Iris pigment epithelial cell (primary cell): ENCODE measurements at places on chromosomes 6 and 20.
A peak's percentile ranks its signal among the peaks of the same experiment; 100 is the strongest.

DNA sequence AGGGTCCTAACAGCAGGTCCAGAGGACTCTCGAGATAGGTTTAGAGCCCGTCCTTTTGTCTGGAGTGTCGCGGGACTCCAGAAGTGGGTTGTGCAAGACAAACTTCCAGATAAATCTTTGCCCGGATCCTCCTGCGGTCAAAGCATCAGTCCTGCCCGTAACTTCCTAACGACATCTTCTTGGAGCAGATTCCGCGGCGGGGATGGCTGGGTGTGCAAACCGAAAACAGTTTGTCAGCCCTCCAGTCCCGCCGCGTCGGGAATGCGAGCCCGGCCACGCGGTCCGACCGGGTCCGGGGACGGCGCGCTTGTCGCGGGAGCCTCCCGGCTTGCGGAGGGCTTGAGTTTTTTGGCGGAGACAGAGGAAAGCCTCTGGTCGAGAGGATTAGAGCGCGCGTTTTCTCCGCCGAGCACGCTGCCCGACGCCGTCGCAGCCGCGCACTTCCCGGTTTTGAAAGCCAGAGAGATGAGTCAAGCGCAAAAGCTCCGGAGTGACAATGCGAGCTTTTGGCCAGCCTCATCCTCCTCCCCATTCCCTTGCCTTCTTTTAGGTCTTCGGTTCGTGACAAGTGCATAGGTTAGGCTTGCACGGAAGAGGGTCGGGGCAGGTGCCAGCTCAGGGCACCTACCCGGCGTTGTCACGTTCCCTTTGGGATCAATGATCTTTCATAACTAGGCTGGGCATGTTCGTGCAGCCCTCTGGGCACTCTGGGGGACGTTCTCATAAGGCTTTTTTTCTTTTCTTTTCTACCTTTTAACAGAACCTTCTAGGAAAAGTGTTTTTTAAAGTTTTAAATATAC lies 91.3 kb upstream of the PRDM1 start:
- peak; percentile 56 for DNase-seq

GRCh38 chr6:107110200-107110599 lies 5.1 kb downstream of the BEND3 start:
- DNase-seq, result peak; percentile 83

- no peak for DNase-seq
These were observed 411 bp downstream of the DSN1 start for GRCh38 chr20:36773107-36773596.

DNA sequence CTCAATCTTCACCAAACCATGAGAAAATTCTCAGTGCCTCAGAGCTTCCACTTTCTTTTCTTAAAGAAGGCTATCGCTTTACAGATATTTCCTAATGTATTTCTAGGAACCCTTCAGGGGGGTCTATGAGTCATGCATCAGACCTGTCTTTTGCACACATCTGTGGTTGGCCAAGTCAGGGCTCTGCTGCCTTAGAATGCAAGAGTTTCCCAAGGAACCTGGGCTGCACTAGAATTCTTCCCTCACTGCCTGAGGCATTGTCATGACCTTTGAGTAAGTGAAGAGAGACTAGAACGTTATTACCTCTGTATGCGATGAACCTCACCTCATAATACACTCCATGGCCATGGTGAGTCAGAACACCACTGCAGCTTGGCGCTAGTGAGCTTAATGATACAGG lies 365.0 kb upstream of the ID4 start:
- DNase-seq, result peak; percentile 98

- no peak for DNase-seq
These were observed 58.3 kb downstream of the DACT2 start for GRCh38 chr6:168261234-168261633.

DNA sequence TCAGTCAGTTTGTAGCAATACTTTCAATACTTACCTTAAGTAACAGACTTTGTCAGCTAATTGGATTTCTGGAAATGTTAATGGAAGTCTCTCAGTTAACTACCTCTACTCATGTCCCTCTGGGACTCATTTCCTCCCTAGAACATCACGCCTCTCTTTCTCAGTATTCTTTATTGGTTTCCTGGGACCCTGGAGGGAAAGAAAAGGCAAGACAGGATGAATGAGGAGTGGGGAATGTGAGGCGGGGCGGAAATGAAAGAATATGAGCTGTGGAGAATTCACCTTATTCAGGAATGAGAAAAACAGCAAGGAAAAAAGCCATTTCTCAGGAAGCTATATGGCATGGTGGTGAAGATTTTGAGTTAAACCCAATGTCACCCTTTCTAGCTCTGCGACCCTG lies 62.7 kb downstream of the ANKS1A start:
- DNase-seq, result no peak

DNA sequence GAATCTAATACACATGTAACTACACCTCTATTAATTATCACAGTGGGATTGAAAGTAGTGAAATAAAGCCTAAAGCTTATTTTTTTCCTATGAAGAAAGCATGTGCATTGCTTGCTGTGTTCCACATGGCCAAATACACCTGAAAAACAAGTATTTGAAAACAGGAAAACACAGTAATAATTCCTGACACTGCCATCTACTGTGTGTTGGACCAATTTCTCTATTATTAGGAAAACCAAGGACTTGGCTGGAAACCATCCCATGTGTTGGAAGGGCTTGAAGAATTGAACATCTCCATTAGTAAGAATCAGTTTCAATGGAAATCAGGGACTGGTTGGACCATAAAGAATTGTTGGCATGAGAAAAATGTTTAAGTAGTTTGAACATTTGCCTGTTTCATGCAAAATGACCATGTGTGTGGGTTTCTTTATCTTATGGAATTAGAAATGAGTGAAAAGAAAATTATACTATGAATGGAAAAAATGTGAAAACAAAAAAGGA lies 124.1 kb downstream of the PHF3 start:
- no peak for DNase-seq

- no peak for DNase-seq
These were observed 123.6 kb downstream of the PTPRT start for GRCh38 chr20:43066125-43066524.

DNA sequence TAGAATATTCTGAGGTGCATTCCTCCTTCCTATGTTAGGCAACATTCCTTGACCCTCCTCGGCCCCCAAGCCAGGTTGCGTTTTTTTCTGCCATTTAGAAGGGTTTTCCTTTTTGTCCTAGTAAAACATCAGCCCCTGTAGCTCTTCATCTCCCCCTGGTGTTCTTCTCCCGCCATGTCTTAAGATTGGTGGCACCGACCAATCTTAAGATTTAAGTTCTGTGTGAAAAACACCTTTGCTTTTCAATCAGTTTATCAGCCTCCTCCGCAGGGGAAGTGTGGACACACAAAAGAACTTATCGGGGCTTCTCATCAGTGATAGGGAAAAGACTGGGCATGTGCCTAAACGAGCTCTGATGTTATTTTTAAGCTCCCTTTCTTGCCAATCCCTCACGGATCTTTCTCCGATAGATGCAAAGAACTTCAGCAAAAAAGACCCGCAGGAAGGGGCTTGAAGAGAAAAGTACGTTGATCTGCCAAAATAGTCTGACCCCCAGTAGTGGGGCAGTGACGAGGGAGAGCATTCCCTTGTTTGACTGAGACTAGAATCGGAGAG lies 719 bp upstream of the EDN1 start:
- peak; percentile 72 for DNase-seq

DNA sequence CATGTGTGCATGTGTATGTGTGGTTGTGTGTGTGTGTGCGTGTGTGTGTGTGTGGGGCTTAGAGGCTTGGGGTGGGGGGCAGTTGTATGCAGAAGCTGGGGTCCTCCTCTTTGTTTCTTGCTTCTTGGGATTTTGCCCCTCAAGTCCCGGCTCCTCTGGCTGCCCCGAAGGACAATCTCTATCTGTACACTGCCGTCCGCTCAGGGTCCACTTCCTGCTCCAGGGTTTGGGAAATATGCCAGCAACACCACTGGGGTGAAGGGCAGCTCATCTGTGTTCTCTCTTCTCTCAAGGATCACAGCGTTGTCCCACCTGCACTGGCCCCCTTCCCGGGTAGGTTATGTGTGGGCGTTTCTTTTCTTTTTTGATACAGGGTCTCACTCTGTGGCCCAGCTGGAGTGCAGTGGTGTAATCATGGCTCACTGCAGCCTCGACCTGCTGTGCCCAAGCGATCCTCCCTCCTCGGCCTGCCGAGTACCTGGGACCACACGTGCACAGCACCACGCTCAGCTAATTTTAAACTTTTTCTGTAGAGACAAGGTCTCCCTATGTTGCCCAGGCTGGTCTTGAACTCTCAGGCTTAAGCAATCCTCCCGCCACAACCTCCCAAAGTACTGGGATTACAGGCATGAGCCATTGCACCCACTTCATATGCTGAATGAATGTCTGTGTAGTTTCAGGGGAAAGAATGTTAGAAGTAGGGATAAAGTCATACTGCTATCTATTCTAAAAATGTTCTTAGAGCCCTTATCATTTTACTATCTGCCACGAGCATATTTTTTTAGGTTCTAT lies 25.7 kb downstream of the SLC2A4RG start:
- DNase-seq, result no peak

DNA sequence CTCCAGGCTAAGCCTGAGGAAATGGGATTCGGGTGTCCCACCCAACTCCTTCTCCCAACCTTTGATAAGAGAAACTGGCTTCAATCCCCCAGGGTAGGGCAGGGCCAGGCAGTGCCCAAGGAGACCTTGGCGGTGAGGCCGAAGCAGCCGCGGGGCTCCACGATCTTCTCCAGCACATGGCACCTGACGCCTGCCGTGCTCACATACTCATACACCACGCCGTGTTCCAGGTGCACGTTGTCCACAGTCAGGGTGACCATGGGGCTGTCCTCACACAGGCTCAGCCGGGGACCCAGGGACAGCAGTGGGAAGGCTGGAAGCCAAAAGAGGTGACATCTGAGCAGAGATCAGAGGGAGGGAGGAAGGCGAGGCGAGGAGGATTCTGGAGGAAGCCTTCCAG lies 176.5 kb downstream of the PREX1 start:
- no peak for DNase-seq

GRCh38 chr6:98942263-98942803 lies 5.4 kb downstream of the FBXL4 start:
- DNase-seq, result no peak

- no peak for DNase-seq
These were observed 10.8 kb downstream of the APMAP start for GRCh38 chr20:24981790-24982189.
